ENCODE measurements at places on chromosomes 3 and 15.

DNA sequence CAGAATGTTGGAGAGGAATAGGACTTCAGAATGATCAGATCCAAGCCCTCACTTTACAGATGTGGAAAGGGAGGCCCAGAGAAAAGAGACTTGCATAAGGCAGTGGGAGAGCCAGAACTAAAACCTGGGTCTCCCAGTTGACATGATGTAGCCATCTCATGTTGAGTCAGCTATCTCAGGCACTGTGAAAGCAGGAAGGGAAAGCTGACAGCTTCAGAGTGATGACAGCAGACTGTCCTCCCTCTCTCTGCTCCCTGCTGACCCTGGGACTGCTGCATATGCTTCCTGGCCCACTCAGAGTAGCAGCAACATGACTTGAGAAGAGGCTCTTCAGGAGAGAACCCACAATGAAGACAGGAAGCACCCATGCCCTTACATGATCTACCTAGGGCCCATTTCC lies 14.7 kb downstream of the FHIT start:
- DNase-seq = no peak

GRCh38 chr3:197122394-197122793 lies 92.8 kb upstream of the MELTF start:
- no peak for DNase-seq

DNA sequence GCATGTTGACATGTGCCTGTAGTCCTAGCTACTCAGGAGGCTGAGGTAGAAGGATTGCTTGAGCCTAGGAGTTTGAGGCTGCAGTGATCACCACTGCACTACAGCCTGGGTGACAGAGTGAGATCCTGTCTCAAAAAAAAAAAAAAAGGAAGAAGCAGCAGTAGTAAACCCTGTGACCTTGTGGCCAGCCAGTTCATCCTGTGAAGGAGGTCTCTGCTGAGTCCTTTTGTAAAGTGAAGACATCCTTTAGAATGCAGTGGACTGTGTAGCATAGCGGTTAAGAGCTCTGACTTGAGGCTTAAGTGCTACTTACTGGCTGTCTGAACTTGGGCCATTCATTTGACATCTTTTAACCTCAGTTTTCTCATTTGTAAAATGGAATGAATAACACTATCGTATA lies 8.3 kb downstream of the EXOSC7 start:
- DNase-seq = no peak

GRCh38 chr3:158701420-158702065 lies 29.1 kb upstream of the LXN start:
- DNase-seq = peak; percentile 68

DNA sequence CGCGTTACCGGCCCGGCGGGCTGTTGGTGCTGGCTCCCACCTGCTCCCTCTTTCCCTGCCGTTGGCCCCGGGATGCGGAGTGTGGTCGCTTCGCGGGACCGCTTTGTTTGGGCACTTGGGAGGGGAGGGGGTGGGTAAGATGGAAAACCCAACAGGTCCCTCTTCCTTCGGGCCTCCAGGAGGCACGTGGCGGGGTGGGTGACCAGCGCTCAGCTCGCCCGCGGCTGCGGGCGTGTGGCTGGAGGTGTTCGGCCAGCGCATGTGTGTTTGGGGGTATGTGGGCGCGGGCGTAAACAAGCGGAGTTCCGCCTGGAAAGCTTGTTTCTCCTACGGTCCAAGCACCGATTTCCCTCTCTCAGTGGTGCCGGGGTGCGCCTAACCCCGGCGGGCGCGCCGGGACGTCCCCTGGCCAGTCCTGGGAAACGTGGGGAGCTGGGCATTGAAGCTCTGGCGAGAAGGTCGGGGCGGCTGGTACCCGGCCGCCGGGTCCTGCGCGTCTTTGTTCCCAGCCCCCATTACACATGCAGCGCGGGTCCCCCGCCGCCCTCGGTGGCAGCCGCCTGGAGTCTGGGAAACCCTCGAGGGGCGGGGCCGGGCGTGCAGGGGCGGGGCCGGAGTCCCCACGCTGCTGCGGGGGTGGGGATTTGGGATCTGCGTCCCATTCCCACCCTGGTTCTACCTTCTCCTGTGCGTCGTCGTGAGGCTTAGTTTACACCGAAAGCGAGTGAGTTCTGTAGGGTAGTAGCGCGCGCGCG lies 1.4 kb downstream of the ACVR2B start:
- peak; percentile 57 for DNase-seq

- DNase-seq = peak; percentile 51
Observed at GRCh38 chr15:64009241-64009640, 37.0 kb downstream of the DAPK2 start.

DNA sequence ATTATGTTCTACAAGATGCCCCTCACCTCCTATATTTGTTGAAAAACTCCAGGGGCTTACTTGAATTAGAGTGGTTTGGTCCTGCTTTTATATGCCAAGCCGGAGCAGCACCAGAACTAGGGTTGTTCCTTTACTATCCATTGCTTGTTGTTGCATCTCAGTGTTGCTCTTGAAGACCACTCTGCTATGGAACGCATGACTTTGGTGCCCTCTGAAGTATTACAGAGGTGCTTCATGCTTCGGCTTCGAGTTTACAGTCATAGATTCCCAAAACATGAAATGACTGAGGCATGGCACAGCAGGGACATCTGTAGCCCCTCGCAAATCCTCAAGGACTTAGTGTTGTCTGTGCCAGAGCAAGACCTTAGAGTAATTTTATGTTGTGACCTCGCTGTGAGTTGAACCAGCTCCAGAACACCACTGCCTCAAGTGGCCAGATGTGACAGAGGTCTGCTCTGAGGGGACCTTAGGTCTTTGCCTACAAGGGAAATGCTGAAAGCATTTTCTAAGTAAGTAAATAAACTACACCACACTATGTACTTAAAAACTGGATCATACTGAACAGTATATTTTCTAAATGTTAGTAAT lies 67.2 kb upstream of the SIAH2 start:
- peak; percentile 8 for DNase-seq

GRCh38 chr3:193761969-193762368 lies 169.0 kb downstream of the OPA1 start:
- no peak for DNase-seq

- DNase-seq = no peak
Observed at GRCh38 chr3:108127301-108127988, 36.6 kb upstream of the CD47 start.

- DNase-seq = no peak
Observed at GRCh38 chr15:42450425-42450790, 40.5 kb downstream of the ZNF106 start.

DNA sequence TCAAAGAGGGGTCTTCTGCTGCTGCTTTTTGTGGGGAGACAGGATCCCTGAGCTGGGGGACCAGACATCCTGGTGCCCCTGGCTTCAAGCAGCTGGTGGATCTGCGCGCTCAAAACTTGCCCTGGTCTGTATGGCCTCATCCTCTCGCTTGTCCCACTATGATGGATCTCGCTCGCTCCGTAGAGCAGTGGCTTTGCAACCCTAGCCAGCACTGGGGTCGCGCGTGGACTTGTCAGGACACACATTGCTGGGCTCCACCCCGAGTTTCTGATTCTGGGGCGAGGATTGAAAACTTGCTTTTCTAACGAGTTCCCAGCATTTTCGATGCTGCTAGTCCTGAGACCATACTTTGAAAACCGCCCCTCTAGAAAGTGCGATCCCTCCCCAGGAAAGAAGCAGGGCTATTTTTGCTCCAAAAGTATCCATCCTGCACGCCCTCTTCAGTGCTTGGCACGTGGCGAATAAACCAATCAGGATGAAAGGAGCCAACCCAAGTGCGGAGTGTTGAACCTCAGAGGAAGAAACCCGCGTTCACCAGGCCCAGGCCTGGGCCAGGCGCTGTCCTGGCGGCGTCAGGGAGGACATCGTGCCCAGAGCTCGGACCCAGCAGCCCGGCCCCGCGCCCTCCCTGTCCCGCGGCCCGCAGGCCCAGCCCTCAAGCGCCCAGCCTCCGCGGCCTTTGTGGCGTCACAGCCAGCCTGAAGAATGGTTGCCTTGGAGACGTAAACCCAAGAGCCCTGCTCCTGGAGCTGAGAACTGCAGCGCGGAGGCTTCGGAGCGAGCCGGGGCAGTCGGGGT lies at the start of gene CFAP100:
Gene CFAP100, plus strand, starts transcription at position 731 of the 798 bp plus-strand sequence. CDS start 1,092 bp downstream, outside the sequence.
- peak; percentile 67 for DNase-seq

- no peak for DNase-seq
Observed at GRCh38 chr15:76584868-76585575, 248.4 kb downstream of the ISL2 start.

DNA sequence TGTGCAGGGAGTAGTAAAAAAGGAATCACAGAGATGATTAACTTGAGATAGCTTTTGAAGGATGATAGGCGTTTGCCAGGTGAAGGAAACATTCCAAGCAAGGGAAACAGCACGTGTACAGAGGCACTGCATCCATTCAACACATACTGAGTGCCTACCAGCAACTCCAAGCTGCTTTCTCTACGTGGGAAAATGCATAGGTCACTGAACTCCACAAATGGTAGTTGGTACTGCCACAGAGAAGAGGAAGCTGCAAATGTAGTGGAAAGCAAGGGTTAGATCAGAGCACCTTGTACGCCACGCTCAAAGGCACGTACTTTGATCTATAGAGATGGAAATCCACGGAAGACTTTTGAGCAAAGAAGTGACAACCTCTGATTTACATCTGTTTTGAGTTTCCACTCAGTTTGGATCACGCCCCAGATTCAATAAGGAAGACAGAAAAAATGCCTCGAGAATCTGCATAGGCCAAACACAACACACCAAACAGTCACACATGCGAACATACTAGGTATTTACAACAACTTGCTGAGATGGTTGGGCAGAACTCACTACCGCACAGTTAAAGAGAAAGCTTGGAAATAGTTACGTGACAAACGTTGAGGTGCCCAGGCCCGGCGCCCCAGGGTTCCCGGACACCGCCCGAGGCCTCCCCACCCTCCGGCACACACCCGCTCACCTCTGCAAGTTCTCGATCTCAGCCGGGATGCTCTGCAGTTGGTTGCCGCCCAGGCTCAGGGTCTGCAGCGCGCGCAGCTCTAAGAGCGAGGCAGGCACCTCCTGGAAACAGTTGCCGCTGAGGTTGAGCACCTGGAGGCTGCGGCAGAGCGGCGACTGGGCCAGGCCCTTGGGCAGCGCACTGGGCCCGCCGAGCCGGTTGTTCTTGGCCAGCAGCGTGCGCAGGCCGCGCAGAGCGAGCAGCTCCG lies 826 bp downstream of the LRRC58 start:
- no peak for DNase-seq
